Tongue (tissue), 3 donors: ENCODE measurements at places on chromosomes 16 and 17. TPM values are rescaled to one million over a fixed set of nuclear protein-coding genes. Genes with fewer than 3 reads are reported as not detected.

The P2RX1 gene
- total RNA-seq, result 2.3 TPM

The GCGR gene
- total RNA-seq, result not detected

The ANKRD40CL gene
- not detected for total RNA-seq

The TP53TG3F gene
- total RNA-seq, result not detected

The PNMT gene
- 2.4 TPM for total RNA-seq

The CD300A gene
- 3.0 TPM for total RNA-seq

The GUCY2D gene
- not detected for total RNA-seq

The CDRT15L2 gene
- total RNA-seq, result not detected

The MYH11 gene
- 33.7 TPM for total RNA-seq

The CCL17 gene
- total RNA-seq, result not detected

The WNT3 gene
- 1.4 TPM for total RNA-seq

The ADAM11 gene
- 0.72 TPM for total RNA-seq

The NPIPB9 gene
- 7.4 TPM for total RNA-seq

The C17orf50 gene
- not detected for total RNA-seq

The NAA38 gene
- 64.7 TPM for total RNA-seq

The TP53TG3C gene
- total RNA-seq, result not detected

The HASPIN gene
- total RNA-seq, result 2.3 TPM

The FAM83G gene
- 10.2 TPM for total RNA-seq

The ABCC12 gene
- total RNA-seq, result not detected

The ASGR2 gene
- total RNA-seq, result not detected

The CD19 gene
- total RNA-seq, result not detected

The ST6GALNAC1 gene
- total RNA-seq, result 1.7 TPM

The SSTR5 gene
- total RNA-seq, result 0.72 TPM

The CSHL1 gene
- total RNA-seq, result not detected

The ALDH3A1 gene
- 17.1 TPM for total RNA-seq

The NPIPB2 gene
- 7.0 TPM for total RNA-seq

The NUPR1 gene
- 1.4 TPM for total RNA-seq

The CUEDC1 gene
- total RNA-seq, result 24.8 TPM

The SIAH1 gene
- 47.6 TPM for total RNA-seq

The CLDN9 gene
- not detected for total RNA-seq

The HS3ST3A1 gene
- not detected for total RNA-seq

The KRTAP1-1 gene
- total RNA-seq, result not detected

The GRAPL gene
- total RNA-seq, result 3.9 TPM
